ENCODE measurements at places on chromosomes 7 and 10. TPM values are rescaled to one million over a fixed set of nuclear protein-coding genes. Genes with fewer than 3 reads are reported as not detected.

UCN3 gene
- not detected for total RNA-seq

ADAM22 gene
- total RNA-seq, result 6.3 TPM

NPFFR1 gene
- total RNA-seq, result 0.14 TPM

CYP2W1 gene
- total RNA-seq, result 5.6 TPM

PALD1 gene
- total RNA-seq, result 5.6 TPM

RADIL gene
- 4.0 TPM for total RNA-seq

FAM13C gene
- 6.8 TPM for total RNA-seq

WDFY4 gene
- 2.6 TPM for total RNA-seq

FOXK1 gene
- total RNA-seq, result 56.7 TPM

SPAG6 gene
- 0.18 TPM for total RNA-seq

SPDYE6 gene
- not detected for total RNA-seq

SFXN2 gene
- 34.9 TPM for total RNA-seq

MYH16 gene
- not detected for total RNA-seq

SPDYE1 gene
- not detected for total RNA-seq

ZPBP gene
- not detected for total RNA-seq

CYP3A7 gene
- total RNA-seq, result not detected

NXPH1 gene
- not detected for total RNA-seq

ANK3 gene
- total RNA-seq, result 243 TPM

TUBAL3 gene
- total RNA-seq, result 0.22 TPM

BTBD16 gene
- not detected for total RNA-seq

SPRN gene
- 0.50 TPM for total RNA-seq

CACNB2 gene
- total RNA-seq, result 13.0 TPM

MRC1 gene
- total RNA-seq, result not detected

HOXA3 gene
- 197 TPM for total RNA-seq

PRPS1L1 gene
- not detected for total RNA-seq

HTR5A gene
- total RNA-seq, result not detected

CD36 gene
- total RNA-seq, result 0.44 TPM

PAX4 gene
- total RNA-seq, result not detected

GARIN1A gene
- total RNA-seq, result 4.1 TPM

OR2A5 gene
- not detected for total RNA-seq

PWWP2B gene
- total RNA-seq, result 24.2 TPM

RBM20 gene
- total RNA-seq, result 23.3 TPM

DGKI gene
- 2.2 TPM for total RNA-seq

LIPM gene
- total RNA-seq, result not detected

NEUROD6 gene
- not detected for total RNA-seq

PKD1L1 gene
- 0.18 TPM for total RNA-seq

MMD2 gene
- total RNA-seq, result not detected

TDRD1 gene
- total RNA-seq, result not detected

CRCP gene
- 25.8 TPM for total RNA-seq

CHST3 gene
- 26.3 TPM for total RNA-seq

PCLO gene
- 6.0 TPM for total RNA-seq

FKBP6 gene
- not detected for total RNA-seq

COMMD3 gene
- total RNA-seq, result 57.3 TPM

LEP gene
- total RNA-seq, result not detected

ANKRD1 gene
- total RNA-seq, result 5.2 TPM

IQCE gene
- total RNA-seq, result 26.6 TPM

TAS2R5 gene
- 5.9 TPM for total RNA-seq

TMEM236 gene
- total RNA-seq, result 0.04 TPM

STEAP4 gene
- total RNA-seq, result 0.16 TPM

IFIT2 gene
- 2.3 TPM for total RNA-seq

SFTPA1 gene
- total RNA-seq, result not detected

PPP1R17 gene
- total RNA-seq, result not detected

PTPRZ1 gene
- 3.4 TPM for total RNA-seq

TMEM196 gene
- not detected for total RNA-seq

HUS1 gene
- 36.0 TPM for total RNA-seq

VAX1 gene
- total RNA-seq, result not detected

GPER1 gene
- 2.4 TPM for total RNA-seq
